ENCODE measurements at places on chromosomes 2 and 18.

GRCh38 chr2:231321556-231322334 is 73.8 kb upstream of the B3GNT7 start:
- DNase-seq: no peak

DNA sequence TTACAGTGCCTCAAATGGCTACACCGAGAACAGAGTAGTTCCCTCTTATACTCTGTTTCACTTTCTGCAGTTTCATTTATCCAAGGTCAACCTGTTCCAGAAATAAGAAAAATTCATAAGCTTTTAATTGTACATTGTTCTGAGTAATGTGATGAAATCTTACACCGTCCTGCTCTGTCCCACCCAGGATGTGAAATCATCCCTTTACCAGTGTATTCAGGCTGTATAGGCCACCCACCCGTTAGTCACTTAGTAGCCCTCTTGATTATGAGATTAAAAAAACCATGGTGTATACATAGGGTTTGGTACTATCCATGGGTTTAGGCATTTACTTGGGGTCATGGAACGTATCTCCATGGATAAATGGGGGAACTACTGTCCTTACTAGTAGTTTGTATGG is 29.8 kb downstream of the STARD6 start:
- no peak for DNase-seq

DNA sequence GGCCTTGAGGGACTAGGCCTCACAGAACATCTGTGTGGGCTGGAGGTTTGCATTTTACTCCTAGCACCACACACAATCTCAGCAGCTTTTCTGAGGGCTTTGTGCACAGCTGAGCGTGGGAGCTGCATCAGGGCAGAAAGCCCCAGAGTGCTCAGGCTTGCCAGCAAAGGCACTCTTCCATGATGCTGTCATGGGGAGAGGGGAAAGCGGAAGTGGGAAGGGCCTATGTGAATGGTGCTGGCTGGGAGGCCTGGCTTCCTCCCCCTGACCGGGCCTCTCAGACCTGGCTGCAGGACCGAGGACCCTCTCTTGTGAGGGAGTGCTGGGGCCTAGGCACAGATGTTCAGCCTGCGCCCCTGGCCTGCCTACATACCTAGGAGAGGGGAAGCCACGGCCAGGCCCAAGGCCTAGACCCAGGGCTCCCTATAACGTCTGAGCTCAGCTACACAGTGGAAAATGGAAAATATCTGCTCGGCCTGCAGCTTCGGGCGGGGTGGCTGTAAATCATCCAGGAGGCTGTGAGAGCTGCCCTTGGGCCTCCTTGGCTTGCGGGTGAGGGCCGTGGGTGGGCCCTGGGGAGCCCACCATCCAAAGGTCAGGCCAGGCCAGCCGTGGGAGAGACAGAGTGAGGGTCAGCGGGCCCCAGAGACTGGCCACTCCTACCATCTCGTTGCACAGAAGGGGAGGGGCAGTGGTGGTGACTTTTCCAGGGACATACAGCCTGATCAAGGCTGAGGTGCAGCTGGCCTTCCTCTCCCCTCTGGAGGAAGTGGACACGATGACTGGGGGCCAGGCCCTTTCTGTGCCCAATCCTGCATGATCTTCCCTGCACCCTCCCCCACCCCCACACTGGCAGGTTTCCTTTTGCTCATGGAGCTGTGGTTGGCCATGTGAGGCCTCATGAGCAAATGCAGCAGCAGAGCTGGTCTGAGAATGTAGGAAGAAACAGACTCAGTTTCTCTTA is 22.8 kb downstream of the GLI2 start:
- no peak for DNase-seq

DNA sequence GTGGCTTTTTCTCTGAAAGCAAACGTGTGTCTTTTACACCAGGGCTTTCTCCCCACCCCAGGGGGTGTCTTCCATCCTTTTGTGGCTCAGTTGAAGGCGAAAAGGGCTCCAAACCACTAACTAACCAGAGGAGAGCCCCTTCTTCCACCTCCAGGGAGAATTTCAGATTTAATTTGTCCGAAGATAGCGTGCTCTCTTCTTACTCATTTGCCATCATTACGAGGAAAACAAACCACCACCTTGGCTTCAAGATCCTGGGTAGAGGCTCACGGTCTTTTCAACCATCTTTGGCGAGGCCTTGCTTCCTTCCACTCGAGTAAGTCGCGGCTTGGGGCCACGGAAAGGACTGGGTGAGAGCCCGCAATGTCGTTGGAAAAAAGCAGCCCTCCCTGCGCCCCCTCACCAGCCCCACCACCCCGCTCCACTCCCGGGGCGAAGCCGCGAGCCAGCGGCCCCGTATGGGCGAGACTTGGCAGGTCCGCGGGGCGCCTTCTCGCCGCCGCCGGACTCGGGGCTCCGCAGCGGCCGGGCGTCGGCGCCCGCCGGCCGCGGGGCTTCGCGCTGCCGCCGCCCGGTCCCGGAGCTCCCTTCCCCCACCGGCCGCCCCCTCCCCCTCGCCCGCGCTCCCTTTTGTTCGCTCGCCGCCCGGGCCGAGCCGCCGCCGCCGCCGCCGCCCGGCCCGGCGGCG is 1.7 kb upstream of the ZNF532 start:
- no peak for DNase-seq

Measured in stimulated activated CD8-positive, alpha-beta memory T cell treated with anti-CD3 and anti-CD28 coated beads, Interleukin-4, amount 100 ng/mL, for 4 hours (primary cell).